GM12891 (cell line): ENCODE measurements at places on chromosomes 7 and 10.

DNA sequence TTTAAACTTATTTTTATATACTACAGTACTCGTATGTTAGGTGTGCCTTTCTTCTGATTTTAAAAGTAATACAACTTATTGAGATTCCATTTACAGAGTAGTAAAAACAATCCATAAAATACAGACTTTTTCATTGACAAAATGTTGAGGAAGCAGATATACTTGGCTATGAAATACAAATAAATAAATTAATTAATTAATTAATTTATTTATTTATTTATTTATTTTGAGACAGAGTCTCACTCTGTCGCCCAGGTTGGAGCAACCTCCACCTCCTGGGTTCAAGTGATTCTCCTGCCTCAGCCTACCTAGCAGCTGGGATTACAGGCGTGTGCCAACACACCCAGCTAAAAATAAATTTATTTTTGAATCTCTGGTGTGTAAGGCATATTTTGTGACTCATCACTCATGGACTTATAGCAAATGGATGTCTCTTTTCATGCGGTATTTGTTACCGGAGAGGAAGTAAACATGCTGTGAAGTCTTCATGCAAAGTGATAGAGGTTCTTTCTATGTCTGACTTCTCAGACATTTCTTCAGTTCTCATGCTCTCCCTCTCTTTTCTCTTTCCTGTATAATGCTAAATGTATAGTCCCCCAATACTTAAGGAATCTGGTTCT lies 20.2 kb upstream of the SRPK2 start:
- DNase-seq = no peak

GRCh38 chr10:107914450-107915214 lies 750.1 kb upstream of the SORCS1 start:
- no peak for DNase-seq

DNA sequence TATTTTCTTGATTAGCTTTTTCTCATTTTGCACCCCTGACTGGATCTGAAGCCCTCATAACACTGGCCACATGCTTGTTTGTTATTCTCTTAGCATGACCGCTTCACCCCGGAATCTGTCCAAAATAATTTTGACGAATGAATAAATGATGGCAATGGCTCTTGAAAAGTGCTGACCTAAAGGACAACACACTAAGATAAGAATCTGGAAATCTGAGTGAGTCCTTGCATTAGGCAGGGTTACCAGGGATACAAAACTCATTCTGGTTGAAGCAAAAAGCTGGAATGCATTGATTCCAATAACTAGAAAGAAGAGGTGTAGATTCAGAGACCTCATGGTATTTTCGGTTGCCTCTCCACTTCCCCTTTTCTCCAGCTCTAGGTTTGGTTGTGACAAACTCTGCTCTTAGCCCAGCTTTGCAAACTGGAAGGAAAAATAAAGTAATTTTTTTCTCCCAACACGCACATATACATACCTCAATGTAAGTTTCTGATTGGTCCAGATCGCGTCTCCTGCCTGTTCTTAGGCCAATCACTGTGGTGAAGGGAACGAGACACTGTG lies 157.4 kb downstream of the SKIDA1 start:
- DNase-seq = no peak

DNA sequence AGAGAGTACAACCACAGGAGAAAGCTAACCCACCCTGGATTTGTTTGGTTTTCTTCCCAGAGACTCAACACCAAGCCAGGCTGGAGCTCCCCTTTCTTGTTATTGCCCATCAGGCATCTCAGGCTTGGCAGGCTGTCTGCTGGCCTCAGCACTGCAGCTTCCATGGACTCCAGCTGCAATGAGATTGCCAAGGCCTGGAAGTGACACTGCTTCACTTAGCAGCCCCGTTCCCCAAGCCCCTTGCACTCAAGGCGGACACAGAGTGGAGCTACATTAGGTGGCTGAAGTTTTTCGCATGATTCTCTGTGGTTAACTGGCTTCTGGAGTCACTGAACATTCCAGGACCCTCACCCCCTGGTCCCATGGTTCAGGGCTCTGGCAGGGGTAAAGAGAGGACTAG lies 163.1 kb upstream of the GDF10 start:
- no peak for DNase-seq

- no peak for DNase-seq
Observed at GRCh38 chr10:90862908-90863514, 5.2 kb upstream of the HTR7 start.

GRCh38 chr10:117775526-117775925 lies 233.0 kb downstream of the EMX2 start:
- no peak for DNase-seq

DNA sequence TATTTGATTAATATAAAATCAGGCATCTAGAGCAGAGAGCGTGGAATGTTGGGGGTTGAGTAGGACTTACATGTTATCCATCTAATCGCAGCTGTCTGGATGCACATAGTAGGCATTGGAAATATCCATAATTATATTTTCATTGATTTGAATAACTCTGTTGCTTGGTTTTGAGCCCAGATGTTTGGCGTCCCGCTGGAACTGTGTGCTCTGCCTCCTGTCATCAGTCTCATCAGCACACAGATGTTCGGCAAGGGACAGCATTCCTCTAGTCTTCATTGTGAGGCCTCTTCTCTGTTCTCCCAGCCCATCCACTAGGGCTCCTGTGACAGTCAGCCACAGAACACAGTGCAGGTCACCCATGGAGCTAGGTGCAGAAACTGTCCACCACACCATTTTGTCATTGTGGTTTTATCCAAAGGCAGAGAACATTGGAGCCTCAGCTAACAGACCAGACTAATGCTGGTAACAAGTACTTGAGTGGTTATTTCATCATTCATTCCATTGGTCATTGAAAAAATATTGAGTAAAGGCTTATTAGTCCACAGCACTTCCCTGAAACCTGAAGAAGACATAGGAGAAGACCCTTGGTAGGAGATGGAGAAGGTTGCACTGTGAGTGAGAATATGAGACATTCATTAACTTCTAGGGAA lies 927.4 kb downstream of the LRMDA start:
- DNase-seq = no peak

GRCh38 chr7:521221-522070 lies 1.8 kb upstream of the PDGFA start:
- peak; percentile 76 for DNase-seq

DNA sequence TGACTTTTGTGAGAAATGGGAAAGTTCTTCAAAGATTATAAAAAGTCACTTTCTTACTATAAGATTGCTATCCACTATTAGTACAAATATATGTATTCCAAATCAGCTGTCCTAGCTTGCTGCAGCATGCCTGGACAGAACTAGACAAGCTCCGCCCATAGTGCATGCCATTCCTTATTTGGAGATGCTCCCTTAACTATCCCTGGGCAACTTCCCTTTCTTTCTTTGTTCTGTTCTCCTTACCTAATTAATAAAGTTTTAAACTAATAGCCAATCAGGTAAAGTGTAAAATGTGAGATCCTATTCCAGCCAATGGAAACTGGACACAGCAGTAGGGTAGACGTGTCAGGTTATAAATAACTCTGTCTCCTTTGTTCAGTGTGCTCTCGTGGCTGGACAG lies 281.9 kb downstream of the CAMK1D start:
- no peak for DNase-seq

DNA sequence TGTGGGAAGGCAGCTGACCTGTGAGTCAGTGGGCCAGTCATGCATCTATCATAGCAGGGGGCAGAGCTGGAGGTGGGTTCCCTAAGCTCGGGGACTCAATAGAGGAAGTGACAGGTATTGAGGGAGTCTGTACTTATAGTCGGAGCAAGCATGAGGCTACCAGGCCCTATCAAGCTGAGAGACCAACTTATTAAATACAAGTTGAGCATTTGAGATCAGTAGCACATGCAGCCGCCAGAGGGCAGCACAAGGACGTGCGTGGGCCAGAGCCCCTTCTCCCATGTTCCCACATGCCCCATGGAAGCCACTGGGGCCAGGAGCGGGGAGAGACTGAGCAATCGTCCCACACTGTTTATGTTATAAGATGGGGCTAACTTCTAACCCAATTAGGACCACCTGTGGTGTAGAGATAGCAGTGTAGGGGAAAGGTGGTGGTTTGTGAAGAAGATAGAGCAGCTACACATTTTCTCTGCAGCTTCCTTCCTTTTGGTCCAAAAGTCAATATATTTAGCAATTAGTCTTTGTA lies 13.0 kb upstream of the STK31 start:
- peak; percentile 20 for DNase-seq

DNA sequence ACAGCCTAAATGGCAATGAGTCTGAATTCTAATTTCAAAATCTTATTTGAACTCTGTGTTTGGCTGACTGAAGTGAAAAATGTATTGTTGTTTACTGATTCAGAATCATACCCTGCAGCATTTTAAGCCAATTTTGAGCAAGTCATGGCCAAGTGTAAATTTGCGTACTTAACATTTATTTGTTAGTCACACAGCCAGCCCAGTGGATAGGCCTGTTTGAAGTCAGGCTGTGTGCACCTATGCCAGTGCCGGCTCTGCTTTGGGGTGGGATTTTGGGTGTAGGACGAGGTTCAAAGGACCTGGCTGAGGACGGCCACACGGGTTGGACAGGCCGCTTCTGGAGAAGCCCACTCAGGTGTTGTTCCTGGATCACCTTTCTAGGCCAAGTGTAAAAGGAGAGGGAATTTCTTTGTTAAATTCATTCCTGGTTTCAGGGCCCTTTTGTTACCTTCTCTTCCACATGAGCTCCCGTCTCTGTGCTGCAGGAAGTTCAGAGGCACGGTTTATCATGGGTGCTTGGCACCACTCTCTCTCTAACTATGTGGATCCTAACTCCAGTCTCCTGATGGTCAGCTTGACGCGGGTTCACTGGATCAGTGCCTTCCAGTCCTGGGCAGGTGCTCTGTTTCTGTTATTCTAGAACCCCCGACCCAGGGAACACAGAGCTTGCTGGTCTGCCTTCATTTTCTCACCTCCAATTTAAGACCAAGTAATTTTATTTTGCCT lies 84.7 kb downstream of the CCNY start:
- DNase-seq = no peak

- no peak for DNase-seq
Observed at GRCh38 chr10:62779487-62780248, 24.9 kb upstream of the ADO start.

DNA sequence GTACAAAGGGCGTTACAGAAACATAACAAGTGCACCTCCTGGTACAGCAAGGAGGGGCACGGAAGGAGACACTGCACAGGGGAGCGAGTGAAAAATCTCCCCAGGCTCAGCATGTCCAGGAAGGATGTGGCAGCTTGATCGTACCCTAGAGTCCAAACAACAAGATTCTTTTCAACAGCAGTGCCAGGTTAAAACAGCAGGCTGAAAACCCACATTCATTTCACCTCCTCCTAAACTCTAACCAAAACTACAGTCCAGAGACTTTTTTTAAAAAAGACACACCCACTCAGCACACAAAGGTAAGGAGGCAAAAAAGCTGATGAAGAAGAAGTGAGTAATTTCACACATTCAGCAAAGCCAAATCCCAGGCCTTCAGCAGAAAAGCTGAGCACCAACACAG lies 138.8 kb downstream of the SFMBT2 start:
- DNase-seq = no peak

DNA sequence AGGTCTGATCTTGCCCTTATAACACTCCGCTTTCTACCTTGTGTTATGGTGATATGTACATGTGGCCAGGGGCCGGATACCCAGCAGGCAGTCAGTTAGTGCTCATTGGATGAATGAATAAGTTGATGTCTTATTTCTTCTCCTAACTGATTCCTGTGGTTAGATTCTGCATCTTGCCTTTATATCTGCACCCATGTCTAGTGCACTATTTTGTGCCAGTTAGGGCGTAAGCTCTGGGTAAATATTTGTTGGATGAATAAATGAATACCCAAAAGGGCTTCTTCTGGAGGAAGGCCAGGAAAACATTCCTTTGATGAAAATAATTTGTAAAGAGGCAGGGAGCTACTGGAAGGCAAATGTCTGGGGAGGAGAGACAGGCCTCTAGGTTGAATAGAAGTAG lies 148.2 kb downstream of the CHN2 start:
- DNase-seq = no peak

GRCh38 chr10:131677671-131678070 lies 223.1 kb upstream of the PPP2R2D start:
- DNase-seq = no peak

DNA sequence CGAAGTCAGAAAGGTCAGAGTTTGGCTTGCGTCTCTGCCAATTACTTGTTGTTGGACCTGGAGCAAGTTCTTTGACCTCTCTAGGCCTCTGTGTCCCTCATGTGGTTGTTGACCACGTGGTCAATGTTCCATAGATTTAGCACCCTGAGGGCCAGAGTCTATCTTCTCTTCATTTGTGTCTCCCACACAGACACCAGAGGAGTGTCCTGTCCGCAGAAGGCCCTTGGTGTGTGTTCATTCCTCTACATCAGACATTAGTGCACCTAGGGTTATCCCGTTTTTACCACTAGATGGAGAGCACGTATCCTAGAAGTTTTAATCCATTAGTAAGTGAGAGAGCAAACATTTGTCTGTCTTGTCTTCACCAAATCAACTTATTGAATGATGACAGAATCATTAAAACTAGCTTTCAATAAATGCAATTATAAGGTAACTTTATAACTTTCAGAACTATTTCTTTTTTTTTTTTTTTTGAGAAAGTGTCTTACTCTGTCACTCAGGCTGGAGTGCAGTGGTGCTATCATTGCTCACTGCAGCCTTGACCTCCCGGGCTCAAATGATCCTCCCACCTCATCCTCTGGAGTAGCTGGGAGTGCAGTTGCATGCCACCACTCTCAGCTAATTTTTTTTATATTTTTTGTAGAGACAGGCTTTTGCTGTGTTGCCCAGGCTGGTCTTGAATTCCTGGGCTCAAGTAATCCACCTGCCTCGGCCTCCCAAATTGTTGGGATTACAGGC lies 122.5 kb upstream of the ANKRD1 start:
- no peak for DNase-seq

GRCh38 chr10:30556189-30556588 lies 73.4 kb downstream of the LYZL2 start:
- DNase-seq = no peak

GRCh38 chr10:31207636-31208035 lies 111.4 kb upstream of the ZEB1 start:
- no peak for DNase-seq

DNA sequence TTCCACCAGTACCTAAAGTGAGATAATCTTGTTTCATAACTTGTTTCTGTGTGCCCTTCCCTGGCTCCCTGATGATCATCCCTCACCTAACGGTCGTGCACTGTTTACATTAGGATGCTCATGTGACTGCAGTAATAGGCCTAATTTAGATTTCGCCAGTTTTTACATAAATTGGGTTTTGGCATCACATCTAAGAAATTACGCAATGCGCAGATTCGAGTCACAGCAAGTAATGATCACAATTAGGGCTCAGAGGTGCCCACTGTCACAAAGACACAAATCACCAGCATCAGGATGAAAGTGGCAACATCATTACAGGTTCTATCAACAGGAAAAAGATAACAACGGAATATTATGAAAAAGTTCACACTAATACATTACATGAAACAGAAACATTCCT lies 94.7 kb downstream of the LARP4B start:
- no peak for DNase-seq

GRCh38 chr7:90661290-90662151 lies 65.4 kb downstream of the CDK14 start:
- no peak for DNase-seq

DNA sequence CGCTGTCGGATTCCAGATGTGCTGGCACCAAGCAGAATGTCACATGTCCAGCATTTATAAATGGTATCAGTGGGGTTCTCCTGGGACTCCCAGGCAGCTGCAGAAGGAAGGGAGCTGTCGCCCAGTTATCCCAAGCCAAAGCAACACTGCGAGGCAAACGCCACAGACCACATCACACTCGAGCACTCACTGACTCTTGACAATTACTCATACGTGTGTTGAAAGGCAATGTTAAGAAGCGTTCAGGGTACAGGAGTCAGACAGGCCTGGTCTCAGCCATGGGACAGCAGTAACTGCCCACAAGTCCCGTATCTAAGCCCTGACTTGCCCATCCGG lies 113.4 kb downstream of the DIP2C start:
- DNase-seq = no peak
